ENCODE measurements at places on chromosomes 6 and 20. TPM values are rescaled to one million over a fixed set of nuclear protein-coding genes. Genes with fewer than 3 reads are reported as not detected.

GRCh38 chr6:134123666-134124208 is 71.3 kb upstream of the SLC2A12 start:
- no peaks in the 10 kb centered on the region for H3K4me1 ChIP-seq
- H3K36me3 ChIP-seq, result no peaks in the 10 kb centered on the region

DNA sequence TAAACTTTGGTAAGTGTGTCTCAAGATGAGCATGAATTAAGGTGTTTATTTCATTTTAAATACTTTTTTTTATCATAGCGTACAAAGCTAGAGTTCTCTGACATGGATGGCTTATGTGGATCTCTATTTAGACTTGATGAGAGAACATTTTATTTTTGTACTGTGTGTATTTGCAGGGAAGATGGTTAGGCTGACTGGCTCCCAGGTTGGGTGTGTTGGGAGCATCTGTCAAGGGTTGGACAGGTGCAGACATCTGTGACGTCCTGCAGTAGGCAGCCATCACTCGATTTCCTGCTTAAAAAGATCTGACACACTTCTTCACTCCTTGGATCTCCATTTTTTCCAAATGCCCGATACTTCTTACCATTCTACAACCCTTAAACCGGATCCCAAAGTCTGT is 221.9 kb upstream of the QKI start:
- no peak for DNase-seq
- no peaks in the 10 kb centered on the region for H3K27me3 ChIP-seq
- H3K27ac ChIP-seq, result no peak overlapping the region
- H3K36me3 ChIP-seq, result no peaks in the 10 kb centered on the region

PRDM13 gene
- not detected for polyA plus RNA-seq

DNA sequence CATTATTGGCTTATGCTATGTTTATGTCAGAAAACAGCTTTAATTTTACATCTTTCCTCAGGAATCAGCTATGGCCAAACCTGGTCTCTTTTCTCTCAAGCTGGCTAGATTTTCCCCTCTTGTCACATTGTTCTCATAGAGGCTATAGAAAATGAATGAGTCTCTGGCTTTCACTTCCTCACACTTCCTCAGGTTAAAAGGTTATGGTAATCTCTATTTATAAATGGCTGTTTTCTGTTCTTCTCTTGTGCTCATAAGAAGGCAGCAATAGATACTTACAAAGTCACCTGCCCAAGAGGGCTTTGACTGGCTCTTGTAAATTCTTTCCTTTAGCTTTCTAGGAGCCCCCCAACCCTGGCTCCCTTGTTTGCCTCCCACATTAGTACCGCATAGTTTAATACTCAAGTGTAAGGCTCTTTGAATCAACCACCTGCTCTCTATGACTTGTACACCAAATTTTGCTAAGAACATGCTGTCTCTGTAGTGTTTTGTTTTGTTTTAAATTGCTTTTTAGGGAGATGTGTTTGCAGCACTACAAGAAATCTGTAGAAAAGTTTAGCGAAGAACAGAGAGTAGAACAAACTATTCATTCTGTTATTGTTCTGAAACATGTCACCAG is 897.4 kb upstream of the CITED2 start:
- H3K27me3 ChIP-seq, result no peaks in the 10 kb centered on the region
- no peak for DNase-seq
- no peaks in the 10 kb centered on the region for H3K36me3 ChIP-seq
- no peak overlapping the region for H3K27ac ChIP-seq
- H3K4me3 ChIP-seq, result no peak overlapping the region

- H3K36me3 ChIP-seq, result peaks cover 61% of the 10 kb centered on the region
- H3K27ac ChIP-seq, result no peak overlapping the region
- no peak overlapping the region for H3K4me3 ChIP-seq
- no peaks in the 10 kb centered on the region for H3K4me1 ChIP-seq
- DNase-seq, result no peak
These were observed 39.6 kb downstream of the ALDH5A1 start for GRCh38 chr6:24534329-24534728.

DACT2 gene
- 0.38 TPM for polyA plus RNA-seq

MLN gene
- not detected for polyA plus RNA-seq

DNA sequence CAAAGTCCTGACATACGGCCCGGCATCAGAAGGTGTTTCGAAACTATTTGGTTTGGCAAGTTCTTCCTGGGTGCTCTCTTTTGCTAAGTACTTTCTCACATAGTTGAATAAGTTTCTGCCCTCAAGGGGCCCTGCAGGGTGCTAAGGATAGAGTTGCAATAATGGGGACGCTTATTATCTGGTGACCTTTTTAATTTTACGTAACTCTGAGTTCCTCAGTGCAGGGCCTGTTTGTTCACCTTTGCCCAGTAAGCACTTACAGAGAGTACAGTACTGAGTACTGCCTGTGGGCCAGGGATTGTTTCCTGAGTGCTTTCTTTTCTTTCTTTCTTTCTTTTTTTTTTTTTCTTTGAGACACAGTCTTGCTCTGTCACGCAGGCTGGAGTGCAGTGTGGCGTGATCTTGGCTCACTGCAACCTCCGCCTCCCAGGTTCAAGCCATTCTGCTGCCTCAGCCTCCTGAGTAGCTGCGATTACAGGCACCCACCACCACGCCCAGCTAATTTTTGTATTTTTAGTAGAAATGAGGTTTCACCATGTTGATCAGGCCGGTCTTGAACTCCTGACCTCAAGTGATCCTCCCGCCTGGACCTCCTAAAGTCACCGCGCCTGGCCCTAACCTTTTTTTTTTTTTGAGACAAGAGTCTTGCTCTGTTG is 4.5 kb upstream of the PXMP4 start:
- peaks cover 2% of the 10 kb centered on the region for H3K4me1 ChIP-seq
- peak overlapping the region; percentile 44 for H3K27ac ChIP-seq
- H3K4me3 ChIP-seq, result no peak overlapping the region
- no peak for DNase-seq
- H3K27me3 ChIP-seq, result no peaks in the 10 kb centered on the region

GRCh38 chr6:159463119-159463829 is 229.8 kb downstream of the SOD2 start:
- H3K27me3 ChIP-seq, result no peaks in the 10 kb centered on the region
- no peaks in the 10 kb centered on the region for H3K36me3 ChIP-seq
- H3K27ac ChIP-seq, result no peak overlapping the region
- no peak overlapping the region for H3K4me3 ChIP-seq
- no peaks in the 10 kb centered on the region for H3K4me1 ChIP-seq

GRCh38 chr6:90319044-90319443 is 22.4 kb upstream of the BACH2 start:
- no peak for DNase-seq
- no peak overlapping the region for H3K4me3 ChIP-seq
- H3K27me3 ChIP-seq, result no peaks in the 10 kb centered on the region
- no peak overlapping the region for H3K27ac ChIP-seq
- no peaks in the 10 kb centered on the region for H3K4me1 ChIP-seq

DNA sequence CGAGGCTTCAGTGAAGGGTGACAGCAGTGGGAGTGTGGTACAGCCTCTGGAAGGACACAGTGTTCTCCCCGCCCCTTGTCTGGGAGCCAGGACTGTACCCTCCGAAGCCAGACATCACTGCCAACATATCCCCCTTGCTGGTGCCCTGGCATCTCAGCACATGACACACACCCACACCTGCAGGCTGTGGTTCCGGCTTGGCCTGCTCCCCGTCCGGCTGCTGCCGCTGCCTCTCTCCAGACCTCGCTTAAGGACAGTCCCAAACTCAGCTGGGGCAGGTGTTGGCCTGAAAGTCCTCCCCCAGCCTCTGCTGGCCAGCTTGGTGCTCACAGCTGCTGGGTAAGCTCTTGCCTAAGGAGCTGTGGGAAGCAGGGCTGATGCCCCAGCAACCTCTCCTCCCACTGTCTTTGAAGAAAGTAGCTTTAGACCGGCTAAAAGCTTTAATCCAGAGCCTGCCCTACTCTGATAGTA is 7.0 kb downstream of the EMILIN3 start:
- H3K4me1 ChIP-seq, result no peaks in the 10 kb centered on the region
- peaks cover 3% of the 10 kb centered on the region for H3K27me3 ChIP-seq
- H3K27ac ChIP-seq, result peak overlapping the region; percentile 28
- DNase-seq, result no peak
- no peaks in the 10 kb centered on the region for H3K36me3 ChIP-seq

DNA sequence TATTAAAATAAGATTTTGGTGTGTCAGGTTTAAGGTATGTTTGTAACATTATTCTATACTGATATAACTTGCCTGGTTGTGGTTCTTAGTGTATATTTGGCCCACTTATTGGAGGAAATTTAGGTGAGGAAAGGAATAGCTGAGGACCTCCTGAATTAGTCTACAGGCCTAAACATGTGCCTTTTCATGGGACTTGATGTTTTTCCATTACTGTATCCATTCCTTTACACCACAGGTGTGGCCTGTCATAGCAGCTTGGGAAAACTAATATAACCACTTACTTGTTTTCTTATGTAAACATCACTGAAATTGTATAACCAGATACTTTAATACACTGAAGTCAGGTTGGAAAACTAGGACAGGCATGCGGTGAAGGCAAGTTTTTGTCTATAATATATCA is 27.6 kb downstream of the BCKDHB start:
- no peaks in the 10 kb centered on the region for H3K27me3 ChIP-seq
- DNase-seq, result no peak
- H3K4me3 ChIP-seq, result no peak overlapping the region
- H3K27ac ChIP-seq, result no peak overlapping the region

DNA sequence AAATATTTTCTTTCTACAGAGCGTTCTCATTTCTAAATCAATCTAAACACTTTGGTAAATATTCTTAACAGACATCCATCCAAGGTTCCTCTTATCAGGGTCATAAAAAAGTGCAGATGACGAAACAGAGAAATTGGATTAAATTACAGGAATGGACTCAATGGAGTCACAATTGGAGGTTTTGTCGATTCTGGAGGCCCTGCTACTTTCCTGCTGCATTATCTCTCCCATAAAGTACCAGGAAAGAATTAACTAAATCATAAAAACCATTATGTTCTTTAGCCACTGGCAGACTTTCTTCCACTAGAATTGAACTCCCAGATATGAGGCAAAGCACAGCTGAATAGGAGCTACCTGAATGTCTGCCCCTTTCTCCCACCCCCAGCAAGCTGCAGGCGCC is 610.6 kb downstream of the HDGFL1 start:
- H3K27me3 ChIP-seq, result no peaks in the 10 kb centered on the region
- H3K4me1 ChIP-seq, result peaks cover 12% of the 10 kb centered on the region
- no peak for DNase-seq
- H3K36me3 ChIP-seq, result no peaks in the 10 kb centered on the region

- no peak for DNase-seq
- no peak overlapping the region for H3K27ac ChIP-seq
- H3K36me3 ChIP-seq, result no peaks in the 10 kb centered on the region
- no peaks in the 10 kb centered on the region for H3K27me3 ChIP-seq
- no peak overlapping the region for H3K4me3 ChIP-seq
These were observed 120.4 kb upstream of the RIPOR2 start for GRCh38 chr6:25056130-25056529.

TGM3 gene
- not detected for polyA plus RNA-seq

DNA sequence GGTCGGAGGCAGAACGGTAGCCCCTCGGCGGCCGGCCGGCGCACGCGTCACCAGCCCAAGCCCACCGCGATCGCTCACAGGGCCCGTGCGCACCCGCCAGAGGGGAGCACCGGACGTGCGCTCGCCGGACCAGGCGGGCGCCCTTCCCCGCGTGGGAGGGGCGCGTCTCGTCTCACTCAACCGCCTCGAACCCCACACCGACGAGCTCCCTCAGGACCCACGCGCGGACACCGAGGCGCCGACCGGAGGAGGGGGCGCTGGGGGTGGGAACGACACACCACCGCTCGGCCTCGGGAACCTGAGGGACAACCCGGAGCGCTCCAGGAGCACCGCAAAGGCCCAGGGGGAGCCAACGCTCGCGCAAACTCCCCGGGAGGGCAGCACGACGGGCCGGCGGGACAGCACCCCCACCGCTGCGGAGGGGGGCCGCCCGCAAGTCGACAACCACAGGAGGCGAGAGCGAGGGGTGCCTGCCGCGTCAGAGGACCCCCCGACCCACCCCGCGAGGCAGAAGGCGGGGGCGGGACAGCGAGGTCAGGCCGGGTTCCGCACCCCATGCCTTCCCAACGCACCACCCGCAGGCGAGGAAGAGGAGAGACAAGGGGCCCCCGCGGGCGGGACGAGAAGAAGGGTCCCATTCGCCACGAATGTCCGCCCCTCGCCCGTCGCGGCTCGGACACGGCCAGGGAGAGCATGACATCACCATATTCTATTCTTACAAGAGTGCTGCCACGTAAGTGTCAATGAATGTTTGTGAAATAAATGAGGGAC is 512.7 kb upstream of the ZNF337 start:
- no peaks in the 10 kb centered on the region for H3K36me3 ChIP-seq
- H3K27me3 ChIP-seq, result peaks cover 48% of the 10 kb centered on the region
- peaks cover 11% of the 10 kb centered on the region for H3K4me1 ChIP-seq
- no peak for DNase-seq
- H3K4me3 ChIP-seq, result no peak overlapping the region

- H3K4me3 ChIP-seq, result no peak overlapping the region
- H3K36me3 ChIP-seq, result no peaks in the 10 kb centered on the region
- H3K27me3 ChIP-seq, result peaks cover 11% of the 10 kb centered on the region
These were observed 485.4 kb upstream of the MANEA start for GRCh38 chr6:95091823-95092436.

GRCh38 chr6:165383323-165383722 is 73.9 kb upstream of the C6orf118 start:
- no peaks in the 10 kb centered on the region for H3K36me3 ChIP-seq
- no peak overlapping the region for H3K27ac ChIP-seq
- H3K27me3 ChIP-seq, result no peaks in the 10 kb centered on the region
- H3K4me3 ChIP-seq, result no peak overlapping the region
- no peak for DNase-seq

GRCh38 chr20:59051666-59052185 is 9.1 kb upstream of the PRELID3B start:
- H3K4me3 ChIP-seq, result no peak overlapping the region
- DNase-seq, result no peak

DNA sequence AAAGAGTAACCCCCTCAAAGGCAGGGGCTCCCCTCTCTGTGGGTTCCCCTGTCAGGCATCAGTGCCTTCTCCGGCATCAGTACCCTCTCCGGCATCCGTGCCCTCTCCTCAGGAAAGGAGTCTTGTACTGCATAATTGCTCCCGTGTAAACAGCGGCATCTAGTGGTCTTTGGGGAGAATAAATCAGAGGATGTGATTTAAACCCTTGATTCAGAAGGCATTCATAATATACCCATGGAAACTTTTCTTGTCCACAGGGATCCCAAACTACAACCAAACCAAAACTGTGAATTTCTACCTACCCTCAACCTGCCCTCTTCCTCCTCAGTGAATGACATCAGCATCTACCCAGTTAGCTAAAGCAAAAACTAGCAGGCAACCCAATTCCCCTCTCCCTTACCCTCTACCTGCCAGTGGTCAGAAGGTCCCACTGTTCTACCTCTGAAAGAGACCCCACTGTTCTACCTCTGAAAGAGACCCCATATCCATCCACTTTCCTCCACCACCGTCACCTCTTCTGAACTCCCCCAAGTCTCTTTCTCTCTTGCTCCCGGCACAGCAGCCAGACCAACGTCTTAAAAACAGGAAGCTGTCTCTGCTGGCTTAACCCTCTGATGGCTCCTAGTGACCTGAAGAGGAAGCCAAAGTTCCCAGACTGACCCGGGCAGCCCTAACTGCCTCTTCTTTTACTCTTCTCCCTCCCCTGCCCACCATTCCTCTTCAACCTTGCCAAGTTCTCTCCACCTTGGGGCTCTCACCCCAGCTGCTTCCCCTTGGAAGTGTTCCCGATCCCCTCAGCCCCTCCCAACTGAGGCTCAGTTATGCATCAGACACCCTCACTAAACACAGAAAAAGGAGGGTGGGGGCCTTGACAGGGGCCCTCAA is 27.2 kb downstream of the UBE2V1 start:
- H3K27me3 ChIP-seq, result no peaks in the 10 kb centered on the region
- peaks cover 58% of the 10 kb centered on the region for H3K4me1 ChIP-seq
- peak; percentile 46 for DNase-seq
- H3K36me3 ChIP-seq, result peaks cover 10% of the 10 kb centered on the region
- peak overlapping the region; percentile 48 for H3K27ac ChIP-seq
